Fibroblast of pulmonary artery (primary cell): ENCODE measurements at places on chromosomes 3 and 15.

DNA sequence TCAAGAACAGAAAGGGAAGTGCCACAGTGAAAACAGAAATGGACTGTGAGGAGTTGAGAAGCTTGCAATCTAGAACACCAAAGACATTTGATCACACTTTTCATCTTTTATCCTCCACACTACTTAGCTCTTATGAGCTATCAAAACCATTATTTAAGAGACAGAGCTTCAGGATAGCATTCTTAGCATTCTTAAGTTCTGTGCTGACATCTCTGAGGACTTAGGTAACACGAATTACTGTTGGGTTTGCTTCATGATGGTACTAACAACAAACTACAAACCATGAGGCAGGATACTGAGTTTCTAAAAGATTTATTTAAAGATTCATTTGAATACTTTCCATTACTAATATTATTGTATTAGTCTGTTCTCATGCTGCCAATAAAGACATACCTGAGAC lies 1038.6 kb downstream of the TUSC7 start:
- DNase-seq = no peak

GRCh38 chr15:56180851-56181250 lies 62.8 kb downstream of the RFX7 start:
- no peak for DNase-seq

GRCh38 chr3:58521917-58522631 lies 14.9 kb downstream of the ACOX2 start:
- no peak for DNase-seq

DNA sequence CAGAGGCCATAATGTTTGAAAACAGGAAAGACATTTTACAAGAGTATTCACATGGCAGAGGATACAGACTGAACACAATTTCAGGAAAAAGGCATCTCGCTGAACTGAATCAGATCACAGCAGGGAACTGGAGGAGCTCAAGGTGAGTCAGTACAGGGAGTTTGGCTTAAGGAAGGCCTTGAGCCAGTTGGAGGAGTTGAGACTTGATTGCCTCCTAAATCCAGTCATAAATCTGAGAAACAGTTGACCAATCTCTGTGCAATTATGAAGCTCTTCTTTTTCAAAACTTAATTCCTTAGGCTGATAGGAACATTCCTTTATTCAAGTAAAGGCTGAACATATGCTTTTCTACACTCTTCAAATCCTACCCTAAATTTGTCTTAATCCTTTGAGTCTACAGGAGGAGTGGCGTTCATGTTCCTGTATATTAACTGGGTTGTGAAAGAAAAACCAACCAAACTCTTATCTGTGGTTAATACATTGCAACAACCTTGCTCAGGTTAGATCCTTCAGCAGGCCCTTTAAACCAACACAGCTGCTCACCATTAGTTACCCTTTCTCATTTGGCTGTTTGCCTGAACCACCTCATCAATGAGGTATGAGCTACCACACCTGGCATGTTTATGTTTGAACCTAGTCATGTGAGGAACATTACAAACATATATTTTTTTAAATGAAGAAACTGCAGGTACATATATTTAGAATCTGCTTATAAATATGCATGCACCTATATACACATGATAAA lies 404.1 kb upstream of the ATP11B start:
- no peak for DNase-seq

DNA sequence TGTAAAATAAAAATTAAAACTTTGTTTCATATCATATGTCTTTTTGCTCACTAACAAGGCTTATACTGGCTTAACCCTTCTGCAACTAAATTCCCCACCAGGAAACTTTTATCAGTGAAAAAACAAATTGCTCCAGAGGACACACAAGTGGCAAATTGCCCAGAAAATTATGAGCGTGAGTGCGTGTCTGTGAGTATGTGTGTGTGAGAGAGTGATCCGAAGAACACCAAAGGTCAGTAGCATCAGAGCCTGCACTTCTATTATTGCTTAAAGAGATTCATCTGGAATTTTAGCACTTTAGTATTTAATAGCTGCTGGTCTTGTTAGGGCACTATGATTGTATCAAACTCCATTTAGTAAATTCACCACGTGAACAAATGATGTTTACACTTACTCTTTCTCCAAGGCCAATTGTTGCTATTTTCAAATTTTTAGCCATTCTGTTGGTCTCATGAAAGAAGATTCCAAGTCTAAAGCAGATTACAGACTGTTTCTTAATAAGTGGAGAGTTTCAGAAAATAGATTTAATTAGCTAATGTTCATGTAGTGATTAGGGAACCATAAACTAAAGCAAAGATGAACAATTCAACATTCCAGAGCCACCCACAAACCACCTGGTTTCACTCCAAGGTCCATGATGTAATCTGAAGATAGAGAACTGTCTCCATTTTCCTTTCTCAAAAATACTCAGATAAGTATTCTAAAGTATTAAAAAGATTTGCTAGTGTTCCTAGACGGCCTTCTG lies 91.1 kb upstream of the IL12A start:
- DNase-seq = peak; percentile 88

- DNase-seq = no peak
Observed at GRCh38 chr3:165640970-165641369, 196.3 kb downstream of the BCHE start.

- DNase-seq = no peak
Observed at GRCh38 chr3:38578551-38578950, 70.9 kb downstream of the SCN5A start.

DNA sequence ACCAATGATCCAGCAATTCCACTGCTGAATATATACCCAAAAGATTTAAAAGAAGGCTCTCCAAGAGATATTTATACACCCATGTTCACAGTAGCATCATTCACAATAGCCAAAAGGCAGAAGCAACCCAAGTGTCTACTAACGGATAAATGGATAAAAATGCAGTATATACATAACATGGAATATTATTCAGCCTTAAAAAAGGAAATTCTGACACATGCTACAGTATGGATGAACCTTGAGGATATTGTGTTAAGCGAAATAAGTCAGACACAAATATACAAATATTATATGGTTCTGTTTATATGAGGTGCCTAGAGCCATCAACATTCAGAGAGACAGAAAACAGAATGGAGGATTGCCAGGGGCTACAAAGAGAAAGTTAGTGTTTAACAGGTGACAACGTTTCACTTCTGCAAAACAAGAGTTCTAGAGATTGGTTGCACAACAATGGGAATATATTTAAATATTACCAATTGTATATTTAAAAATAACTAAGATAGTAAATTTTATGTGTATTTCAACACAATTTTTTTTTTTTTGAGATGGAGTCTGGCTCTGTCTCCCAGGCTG lies 69.4 kb downstream of the STAG1 start:
- no peak for DNase-seq

GRCh38 chr3:119302697-119303551 lies 8.7 kb downstream of the ARHGAP31 start:
- no peak for DNase-seq

DNA sequence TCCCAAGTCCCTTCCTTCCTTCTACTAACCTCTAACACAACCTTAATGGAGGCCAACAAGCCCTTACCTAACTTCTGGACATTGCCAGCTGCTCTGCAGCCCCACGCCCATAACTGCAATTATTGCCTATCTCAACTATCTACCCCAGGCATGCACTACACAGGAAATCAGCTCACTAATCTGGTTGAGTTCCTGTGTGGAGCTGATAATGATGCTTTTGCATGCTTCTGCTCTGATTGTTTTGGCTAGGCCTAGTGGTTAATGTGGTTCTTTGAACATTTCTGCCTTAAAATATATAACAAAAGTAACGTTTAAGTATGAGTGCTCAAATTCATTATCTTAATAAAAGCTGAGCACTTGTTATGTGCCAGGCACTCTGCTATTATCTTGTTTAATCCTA lies 463.9 kb downstream of the MFSD1 start:
- no peak for DNase-seq

DNA sequence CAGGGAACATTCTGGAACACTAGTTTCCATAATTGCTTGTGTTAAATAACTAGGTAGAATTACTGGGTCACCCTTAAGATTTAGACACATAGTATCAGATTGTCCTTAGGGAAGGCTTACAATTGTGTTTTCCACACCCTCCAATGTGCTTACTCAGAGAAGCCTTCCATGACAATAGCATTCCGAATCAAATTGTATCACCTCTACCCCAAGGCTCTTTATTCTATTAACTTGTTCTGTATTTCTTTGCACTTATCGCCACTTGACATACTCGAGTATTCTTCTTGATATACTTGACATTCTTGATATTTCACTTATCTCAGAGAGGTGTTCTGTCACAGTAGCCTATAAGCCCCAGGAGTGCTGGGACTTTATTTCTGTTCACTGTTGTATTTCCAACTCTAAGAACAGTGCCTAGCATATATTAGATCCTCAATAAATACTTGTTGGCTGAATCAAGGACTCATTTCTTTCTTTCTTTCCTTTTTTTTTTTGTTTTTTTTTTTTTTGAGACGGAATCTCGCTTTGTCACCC lies 238.9 kb upstream of the PDZRN3 start:
- DNase-seq = no peak

- no peak for DNase-seq
Observed at GRCh38 chr3:33124638-33125037, 10.8 kb downstream of the CRTAP start.

- DNase-seq = peak; percentile 51
Observed at GRCh38 chr3:14791343-14791945, 27.3 kb upstream of the FGD5 start.

GRCh38 chr15:97961067-97961954 lies 808 bp downstream of the ARRDC4 start:
- DNase-seq = peak; percentile 20
